ENCODE measurements at places on chromosomes 7 and 10.

- H3K36me3 ChIP-seq = no peaks in the 10 kb centered on the region
- no peak for DNase-seq
- no peak overlapping the region for H3K4me3 ChIP-seq
- peaks cover 4% of the 10 kb centered on the region for H3K4me1 ChIP-seq
Measured at GRCh38 chr10:100705139-100705538, 40.2 kb upstream of the PAX2 start.

DNA sequence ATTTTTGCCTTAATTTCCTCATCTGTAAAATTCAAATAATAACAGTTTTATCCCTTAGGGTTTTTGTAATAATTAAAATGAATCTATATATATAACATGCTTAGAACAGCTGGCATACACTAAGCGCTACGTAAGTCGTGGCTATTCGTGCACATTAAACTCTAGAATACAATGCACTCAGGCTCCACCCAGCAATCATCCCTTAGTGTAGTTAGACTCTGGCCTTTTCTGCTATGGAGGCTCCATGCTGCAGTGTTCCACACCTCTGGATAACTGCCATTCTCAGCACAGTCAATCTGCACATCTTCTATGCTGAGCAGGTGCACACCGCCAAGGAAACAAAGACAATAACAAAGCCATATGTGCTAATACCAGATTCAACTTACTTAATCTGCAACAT lies 92.9 kb downstream of the IPMK start:
- no peak for DNase-seq
- no peak overlapping the region for H3K27ac ChIP-seq
- H3K27me3 ChIP-seq = peaks cover 9% of the 10 kb centered on the region
- H3K4me3 ChIP-seq = no peak overlapping the region
- no peaks in the 10 kb centered on the region for H3K36me3 ChIP-seq

- H3K4me1 ChIP-seq = peaks cover 10% of the 10 kb centered on the region
- H3K27me3 ChIP-seq = no peaks in the 10 kb centered on the region
- H3K36me3 ChIP-seq = peaks cover 6% of the 10 kb centered on the region
- H3K27ac ChIP-seq = no peak overlapping the region
Measured at GRCh38 chr7:135998081-135998480, 20.9 kb upstream of the MTPN start.

- H3K27ac ChIP-seq = no peak overlapping the region
- H3K36me3 ChIP-seq = no peaks in the 10 kb centered on the region
Measured at GRCh38 chr10:113381416-113381815, 171.4 kb upstream of the HABP2 start.

DNA sequence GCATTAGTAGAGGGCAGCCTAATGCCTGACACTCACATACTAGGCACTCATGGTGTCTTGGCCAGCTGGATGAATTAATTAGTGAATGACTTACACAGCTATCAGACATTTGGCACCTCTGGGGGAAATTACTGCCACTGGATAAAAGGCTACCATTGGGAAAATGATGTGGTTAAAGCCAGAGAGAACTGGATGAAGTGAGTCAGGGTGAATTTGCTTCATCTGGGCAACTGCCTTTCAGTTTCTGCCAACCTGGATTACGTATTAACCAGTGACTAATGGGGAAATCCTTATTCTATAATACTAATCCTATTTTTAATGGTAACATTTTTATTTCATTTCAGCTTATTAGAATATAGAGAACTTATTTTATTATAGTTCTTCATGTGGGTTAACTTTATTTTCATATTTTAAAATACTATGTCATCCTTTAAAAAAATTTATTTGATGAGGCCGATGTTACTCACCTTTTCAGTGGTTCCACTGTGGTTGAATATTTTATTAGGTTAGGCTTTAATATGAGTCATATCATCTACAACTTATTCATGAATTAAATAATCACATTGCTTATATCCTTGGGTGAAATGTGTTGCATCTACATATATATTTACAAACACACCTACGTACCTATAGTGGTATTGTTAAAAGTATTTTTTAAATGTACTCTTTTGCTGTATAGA lies 85.6 kb upstream of the CAPZA2 start:
- no peaks in the 10 kb centered on the region for H3K4me1 ChIP-seq
- no peak overlapping the region for H3K4me3 ChIP-seq
- no peak for DNase-seq
- H3K36me3 ChIP-seq = no peaks in the 10 kb centered on the region
- peaks cover 40% of the 10 kb centered on the region for H3K27me3 ChIP-seq

- no peak within 1 kb of the TSS for H3K27ac ChIP-seq
- H3K36me3 ChIP-seq = peaks cover 8% of the 10 kb centered on the region
- H3K27me3 ChIP-seq = peaks cover 63% of the 10 kb centered on the region
- no peak for DNase-seq
- H3K4me3 ChIP-seq = peak within 1 kb of the TSS; percentile 26
- H3K4me1 ChIP-seq = peaks cover 15% of the 10 kb centered on the region
Measured at GRCh38 chr10:132186488-132187429, at the start of gene DPYSL4. Gene DPYSL4, plus strand, starts transcription at chr10:132186948. Its CDS starts 116 bp downstream, at chr10:132187064.

DNA sequence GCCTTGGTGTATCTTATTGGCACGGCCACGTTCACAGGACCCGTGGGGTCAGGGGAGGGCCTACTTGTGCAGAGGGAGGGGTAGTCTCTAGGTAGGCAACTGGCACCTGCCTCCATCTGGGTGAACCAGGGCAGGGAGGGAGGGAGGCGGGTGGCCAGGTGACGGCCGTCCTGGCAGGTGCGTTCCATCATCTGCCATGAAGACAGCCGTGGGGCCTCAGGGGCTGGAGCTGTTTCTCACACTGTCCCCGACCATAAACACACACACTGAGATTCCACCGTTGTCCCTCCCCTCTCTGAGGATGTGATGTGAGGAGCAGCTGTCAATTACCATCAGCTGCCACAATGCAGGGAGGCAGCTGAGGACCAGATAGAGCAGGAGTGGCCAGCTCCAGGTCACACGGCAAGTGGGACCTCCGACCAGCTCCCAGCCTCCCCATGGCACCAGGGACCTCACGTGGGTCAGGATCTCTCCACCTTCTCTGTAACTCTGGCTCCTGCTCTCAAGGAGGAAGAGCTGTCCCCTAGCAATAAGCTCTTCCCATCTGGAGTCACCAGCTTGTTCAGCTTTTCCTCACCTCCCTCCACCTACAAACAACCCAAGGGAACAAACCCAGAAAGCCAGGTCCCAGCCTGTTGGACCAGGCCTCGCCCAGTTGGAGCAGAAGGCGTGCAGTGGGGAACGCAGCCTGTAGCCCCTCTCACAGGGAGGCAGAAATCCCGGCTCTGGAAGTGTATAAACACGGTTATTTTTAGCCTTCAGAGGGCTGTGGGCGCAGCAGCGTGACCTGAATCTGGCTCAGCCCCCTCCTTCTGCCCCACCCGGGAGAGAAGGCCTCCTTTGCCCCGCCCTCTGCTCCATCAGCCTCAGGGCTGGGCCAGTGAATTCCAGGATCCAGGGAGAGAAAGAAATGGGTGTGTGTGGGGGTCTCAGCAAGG lies 33.1 kb downstream of the ZMIZ1 start:
- no peak overlapping the region for H3K27ac ChIP-seq
- no peak for DNase-seq
- H3K27me3 ChIP-seq = peaks cover 46% of the 10 kb centered on the region
- H3K4me3 ChIP-seq = peak overlapping the region; percentile 43

DNA sequence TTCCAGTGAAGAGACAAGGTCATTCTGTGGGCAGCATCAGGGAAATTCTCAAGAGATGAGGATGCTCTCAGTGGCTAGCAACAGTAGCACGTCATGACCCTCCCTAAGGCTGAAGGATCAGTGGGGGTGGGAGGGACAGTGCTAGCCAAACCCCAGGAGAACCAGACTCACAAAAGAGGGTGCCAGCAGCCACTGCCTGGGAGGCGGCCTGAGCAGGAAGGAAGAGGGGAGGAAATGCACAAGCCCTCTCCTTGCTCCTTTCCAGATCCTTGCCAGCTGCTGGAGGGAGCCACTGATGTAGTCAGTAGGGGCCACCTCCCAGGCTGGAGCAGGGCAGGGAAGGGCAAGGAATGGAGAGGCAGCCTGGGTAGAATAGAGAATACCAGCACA lies 302.7 kb downstream of the RPS24 start:
- DNase-seq = no peak
- peaks cover 12% of the 10 kb centered on the region for H3K27me3 ChIP-seq
- no peak overlapping the region for H3K27ac ChIP-seq
- no peaks in the 10 kb centered on the region for H3K36me3 ChIP-seq
- H3K4me1 ChIP-seq = no peaks in the 10 kb centered on the region

DNA sequence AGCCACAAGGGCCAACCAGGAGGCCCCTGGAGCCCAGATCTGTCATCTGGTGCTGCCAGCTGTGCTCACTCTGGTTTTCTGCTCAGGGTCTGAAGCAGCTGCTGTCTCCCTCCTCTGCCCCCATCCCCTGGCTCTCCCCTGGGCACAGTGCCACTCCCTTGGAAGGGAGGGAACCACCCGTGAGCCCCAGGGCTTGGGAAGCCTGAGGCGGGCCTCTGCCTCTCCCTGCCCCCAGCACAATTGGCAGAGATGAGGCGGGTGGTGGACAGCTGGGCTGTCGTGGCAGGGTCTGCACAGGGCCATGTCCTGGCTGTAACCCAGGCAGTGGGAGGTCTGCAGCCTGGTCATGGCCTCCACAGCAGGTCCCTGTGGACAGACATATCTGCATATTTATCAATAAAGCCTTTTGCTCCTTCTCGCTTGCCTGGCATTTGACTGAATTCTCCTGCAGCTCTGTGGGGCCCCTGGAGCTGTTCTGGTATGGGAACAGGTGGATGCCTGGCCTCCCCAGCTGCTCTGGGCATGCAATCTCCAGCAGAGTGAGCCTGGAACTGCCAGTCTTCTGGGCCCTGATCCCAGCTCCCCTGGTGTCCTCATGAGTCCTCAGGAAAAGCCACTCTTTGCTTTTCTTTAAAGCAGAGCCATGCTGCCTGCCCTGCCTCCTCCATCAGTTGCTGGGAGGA lies 1.6 kb upstream of the ANKRD2 start:
- H3K27me3 ChIP-seq = no peaks in the 10 kb centered on the region
- DNase-seq = no peak
- no peaks in the 10 kb centered on the region for H3K4me1 ChIP-seq

DNA sequence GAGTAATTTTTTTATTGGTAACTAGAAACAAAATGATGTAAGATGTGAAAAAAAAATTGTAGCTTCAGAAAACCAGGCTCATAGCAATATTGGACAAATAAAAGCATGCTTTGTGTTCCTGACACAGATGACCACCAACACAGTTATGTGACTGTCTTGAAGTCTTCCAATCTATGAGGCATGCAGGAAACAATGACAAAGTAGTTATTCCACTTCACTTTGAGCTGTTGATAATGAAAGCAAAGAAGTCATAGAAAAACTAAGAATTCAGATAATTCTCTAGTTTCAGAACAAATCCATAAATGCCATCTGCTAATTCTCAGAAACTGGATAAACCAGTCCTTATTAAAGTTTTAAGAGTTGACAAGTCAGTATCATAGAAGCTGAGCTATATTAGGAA lies 378.4 kb upstream of the SEMA3D start:
- H3K27me3 ChIP-seq = no peaks in the 10 kb centered on the region
- H3K27ac ChIP-seq = no peak overlapping the region
- peaks cover 3% of the 10 kb centered on the region for H3K4me1 ChIP-seq
- DNase-seq = no peak
- no peaks in the 10 kb centered on the region for H3K36me3 ChIP-seq

- H3K27ac ChIP-seq = peak overlapping the region; percentile 27
- H3K4me1 ChIP-seq = peaks cover 35% of the 10 kb centered on the region
- no peaks in the 10 kb centered on the region for H3K36me3 ChIP-seq
Measured at GRCh38 chr10:95308389-95309302, 17.8 kb upstream of the PDLIM1 start.

DNA sequence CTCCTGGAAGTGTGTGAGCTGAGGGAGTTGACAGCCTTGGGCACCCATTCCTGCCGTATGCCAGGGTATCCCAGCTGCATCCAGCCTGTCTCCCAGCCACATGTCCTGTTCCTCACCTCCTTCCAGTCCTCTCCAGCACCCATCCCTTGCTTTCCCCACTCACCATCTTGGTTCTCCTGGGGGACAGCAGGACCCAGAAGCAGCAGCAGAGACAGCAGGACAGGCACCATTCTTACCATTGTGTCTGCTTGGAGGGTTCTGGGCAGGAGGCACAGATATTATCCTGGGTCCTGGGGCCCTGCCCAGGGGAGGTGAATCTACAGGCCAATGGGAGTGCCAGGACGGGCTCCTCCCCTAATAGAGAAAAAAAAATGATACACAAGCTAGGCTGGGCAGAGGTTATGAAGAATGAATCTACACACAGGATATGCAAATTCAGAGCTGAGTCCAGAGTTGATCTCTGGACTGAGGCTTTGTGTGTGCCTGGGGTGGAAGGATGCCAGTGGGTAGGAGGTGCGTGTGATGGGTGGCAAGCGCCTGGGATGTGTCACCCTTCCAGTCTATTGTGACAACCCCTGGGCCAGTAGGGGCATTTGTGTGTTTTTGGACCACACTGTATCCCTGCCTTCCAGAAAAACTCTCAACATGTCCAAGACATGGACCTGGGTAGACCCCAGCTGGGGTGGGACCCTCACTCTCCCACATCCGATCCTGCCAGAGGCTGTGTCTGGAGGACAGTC lies at the start of gene AZGP1:
TSS of gene AZGP1 (minus strand) at position 250 of the 740 bp plus-strand sequence. CDS start at position 239, 11 bp downstream.
- no peak within 1 kb of the TSS for H3K4me3 ChIP-seq
- DNase-seq = no peak
- H3K27ac ChIP-seq = peak within 1 kb of the TSS; percentile 96
- H3K36me3 ChIP-seq = no peaks in the 10 kb centered on the region
- no peaks in the 10 kb centered on the region for H3K4me1 ChIP-seq

DNA sequence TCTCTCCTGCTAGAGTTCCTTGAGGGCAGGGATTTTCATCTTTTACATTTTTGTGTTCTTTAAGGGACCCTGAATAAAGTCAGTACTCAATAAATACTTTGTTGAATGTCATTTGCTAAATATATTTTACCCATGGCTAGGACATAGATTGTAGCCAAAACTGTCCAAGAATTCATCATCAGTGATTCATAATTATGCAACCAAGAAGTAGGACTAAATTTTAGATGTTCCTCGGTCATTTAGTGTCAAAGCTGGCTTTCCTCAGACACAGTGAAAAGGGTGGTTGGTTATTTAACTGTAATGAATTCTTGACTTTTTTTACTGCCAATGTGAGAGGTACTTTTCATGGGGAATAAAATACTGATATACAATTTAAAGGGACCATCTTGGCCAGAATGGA lies 3.3 kb downstream of the NUDT13 start:
- H3K27ac ChIP-seq = no peak overlapping the region
- DNase-seq = no peak
- H3K4me3 ChIP-seq = no peak overlapping the region
- no peaks in the 10 kb centered on the region for H3K27me3 ChIP-seq

Measured in naive B cell (primary cell).